ENCODE measurements at places on chromosomes 11 and 22.

GRCh38 chr22:49930596-49931412 lies 12.4 kb downstream of the CRELD2 start:
- peak; percentile 78 for DNase-seq

DNA sequence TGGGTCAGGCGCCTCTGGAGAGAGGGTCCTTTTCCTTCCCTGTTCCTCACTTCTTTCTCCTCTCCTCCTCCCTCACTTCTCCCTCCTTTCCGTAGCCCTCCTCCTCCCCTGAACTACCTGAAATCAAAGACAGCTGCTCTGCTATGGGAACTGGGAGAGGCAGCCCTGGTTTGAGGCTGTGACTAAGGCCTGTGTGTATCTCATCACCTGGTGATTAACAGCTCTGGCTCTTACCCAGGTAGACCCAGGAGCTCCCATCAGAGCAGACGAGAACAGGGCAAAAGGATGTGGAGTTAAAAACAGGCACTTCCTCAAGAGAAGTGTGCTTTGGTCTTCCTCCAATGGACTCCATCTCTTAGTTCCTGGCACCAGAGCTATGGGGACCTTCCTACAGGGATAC lies 5.8 kb downstream of the ISX start:
- no peak for DNase-seq

DNA sequence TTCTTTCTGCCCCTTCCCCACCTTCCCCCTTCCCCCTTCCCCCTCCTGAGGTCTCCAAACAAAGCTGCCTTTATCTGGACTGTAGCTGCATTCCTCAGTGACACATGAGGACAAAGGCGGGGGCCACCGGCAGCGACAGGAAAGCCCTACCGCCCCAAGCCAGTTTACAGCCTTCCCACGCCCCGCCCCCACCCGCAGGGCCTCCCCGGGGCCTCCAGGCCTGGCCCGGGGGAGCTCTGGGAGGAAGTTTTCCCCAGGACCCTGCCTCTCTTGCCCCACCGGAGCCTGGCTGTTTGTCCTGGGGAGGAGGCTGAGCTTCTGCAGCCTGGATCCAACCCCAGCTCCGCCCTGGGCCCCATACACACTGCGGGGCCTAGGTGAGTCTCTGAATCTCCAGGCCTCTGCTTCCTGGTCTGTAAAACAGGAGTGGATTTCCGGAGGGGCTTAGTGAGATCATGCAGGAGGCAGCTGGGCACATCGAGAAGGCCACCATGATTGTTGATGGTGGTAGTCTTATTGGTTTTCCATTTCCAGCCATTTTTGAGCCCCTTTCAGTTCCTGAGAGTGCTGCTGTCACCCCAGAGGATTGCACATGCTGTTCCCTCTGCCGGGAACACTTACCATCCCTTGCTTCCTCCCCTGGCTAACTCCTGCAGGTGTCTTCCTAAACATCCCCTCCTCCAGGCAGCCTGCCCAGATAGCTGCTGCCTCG lies 130.7 kb downstream of the MN1 start:
- DNase-seq = no peak

GRCh38 chr11:76234416-76235232 lies 28.3 kb upstream of the WNT11 start:
- peak; percentile 89 for DNase-seq

GRCh38 chr11:117229411-117229810 lies 2.5 kb downstream of the PCSK7 start:
- no peak for DNase-seq

GRCh38 chr11:77472991-77473800 lies 698 bp downstream of the PAK1 start:
- no peak for DNase-seq

DNA sequence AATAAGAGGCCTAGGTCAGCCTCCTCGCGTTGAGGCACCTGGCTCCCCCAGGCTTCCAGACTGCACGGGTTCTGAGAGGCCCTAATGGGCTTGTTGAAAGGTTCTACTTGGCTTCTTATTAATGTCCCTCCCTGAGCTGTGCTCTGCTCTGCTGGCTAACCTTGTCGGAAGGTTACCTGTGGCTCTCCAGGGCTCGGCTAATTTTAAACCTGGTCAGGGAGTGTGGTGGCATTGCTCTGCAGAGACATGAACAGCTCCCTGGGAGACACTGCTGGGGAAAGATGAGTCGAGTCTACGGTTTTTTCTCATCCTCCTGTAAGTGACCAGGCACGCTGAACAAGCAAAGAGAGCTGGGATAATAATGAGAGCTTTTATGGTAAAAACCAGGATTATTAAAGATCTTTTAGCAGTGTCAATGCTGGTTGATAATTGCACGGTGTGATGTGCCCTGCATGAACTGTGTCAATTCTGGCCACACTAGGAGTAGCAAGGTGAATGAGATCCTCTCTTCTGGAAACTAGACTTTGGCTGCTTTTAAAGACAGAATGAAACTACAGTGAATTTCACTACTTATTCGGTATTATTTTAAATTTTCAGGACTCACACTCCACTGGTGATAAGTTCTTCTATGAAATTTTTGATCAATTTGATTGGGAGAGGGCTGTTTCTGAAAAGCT lies 70.7 kb downstream of the TEAD1 start:
- no peak for DNase-seq

DNA sequence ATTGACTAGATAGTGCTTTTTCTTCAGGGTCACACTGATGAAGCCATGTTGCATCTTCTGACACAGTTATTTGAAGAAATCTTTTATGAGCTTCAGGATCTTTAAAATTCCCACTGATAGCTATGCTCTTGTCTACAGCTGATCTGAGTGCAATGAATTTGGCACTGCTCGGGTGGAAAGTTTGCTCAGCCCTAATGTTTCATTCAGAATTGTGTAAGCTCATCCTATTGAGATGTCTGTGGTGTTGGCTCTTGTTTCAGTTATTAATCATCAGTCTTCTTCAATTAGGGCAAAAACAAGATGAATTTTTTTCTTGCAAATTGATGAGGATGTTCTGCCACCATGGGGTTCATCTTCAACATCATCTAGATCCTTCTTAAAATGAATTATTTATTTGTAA lies 1387.0 kb upstream of the RAG2 start:
- DNase-seq = no peak

GRCh38 chr11:29685361-29685760 lies 331.5 kb downstream of the KCNA4 start:
- DNase-seq = no peak

GRCh38 chr11:77821349-77821851 lies 456 bp downstream of the AAMDC start:
- DNase-seq = no peak

- DNase-seq = peak; percentile 88
Measured at GRCh38 chr11:34174412-34175041, 69.1 kb downstream of the NAT10 start.

DNA sequence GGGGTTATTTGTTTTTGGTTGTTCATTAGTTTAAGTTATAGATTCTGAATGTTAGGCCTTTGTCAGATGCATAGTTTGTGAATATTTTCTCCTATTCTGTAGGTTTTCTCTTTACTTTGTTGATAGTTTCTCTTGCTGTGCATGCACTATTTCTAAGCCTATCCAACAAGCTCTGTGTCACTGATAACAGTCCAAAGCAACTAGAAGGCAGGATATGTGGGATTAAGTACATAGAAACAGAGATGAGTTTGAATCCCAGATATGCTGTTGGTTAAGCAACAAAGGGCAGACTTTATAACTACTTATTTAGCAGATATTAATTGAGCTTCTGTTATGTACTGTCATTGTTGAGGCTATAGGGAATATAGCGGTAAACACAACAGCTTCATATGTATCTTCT lies 390.4 kb downstream of the INSC start:
- no peak for DNase-seq
